ENCODE measurements at places on chromosomes 13 and 19. TPM values are rescaled to one million over a fixed set of nuclear protein-coding genes. Genes with fewer than 3 reads are reported as not detected.

Gene CYP2F1
- total RNA-seq, result not detected

Gene RASL11A
- 18.8 TPM for total RNA-seq

- peaks cover 23% of the 10 kb centered on the region for H3K4me1 ChIP-seq
- H3K36me3 ChIP-seq, result no peaks in the 10 kb centered on the region
- peak; percentile 83 for DNase-seq
- H3K27ac ChIP-seq, result no peak within 1 kb of the TSS
- no peaks in the 10 kb centered on the region for H3K27me3 ChIP-seq
- peak within 1 kb of the TSS; percentile 46 for H3K4me3 ChIP-seq
These were observed at the start of gene APLP1 for GRCh38 chr19:35868172-35868822. Gene APLP1 (plus strand): TSS chr19:35868574. CDS start chr19:35868637, 63 bp downstream.

GRCh38 chr13:48591889-48592687, 59.2 kb upstream of the RCBTB2 start:
- no peaks in the 10 kb centered on the region for H3K27me3 ChIP-seq
- no peaks in the 10 kb centered on the region for H3K36me3 ChIP-seq
- no peak overlapping the region for H3K27ac ChIP-seq
- DNase-seq, result no peak
- H3K4me1 ChIP-seq, result peaks cover 11% of the 10 kb centered on the region

Gene CBARP
- total RNA-seq, result 7.3 TPM

DNA sequence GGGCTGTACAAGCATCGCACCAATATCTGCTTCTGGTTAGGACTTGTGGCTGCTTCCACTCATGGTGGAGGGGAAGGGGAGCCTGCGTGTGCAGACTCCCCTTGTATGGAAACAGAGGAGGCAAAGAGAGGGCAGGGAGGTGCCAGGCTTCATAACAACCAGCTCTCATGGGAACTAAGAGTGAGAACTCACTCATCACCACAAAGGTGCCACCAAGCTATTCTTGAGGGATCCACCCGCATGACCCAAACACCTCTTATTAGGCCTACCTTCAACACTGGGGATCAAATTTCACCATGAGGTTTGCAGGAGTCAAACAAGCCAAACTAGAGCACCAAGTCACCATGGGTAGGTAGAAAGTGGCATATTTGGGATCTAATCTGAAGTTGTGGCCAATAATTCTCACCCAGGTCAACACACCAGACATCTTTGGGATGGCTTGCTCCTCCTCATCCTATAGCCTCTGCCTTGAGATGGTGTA, 46.4 kb downstream of the RUBCNL start:
- H3K4me3 ChIP-seq, result no peak overlapping the region
- H3K27me3 ChIP-seq, result no peaks in the 10 kb centered on the region
- H3K27ac ChIP-seq, result no peak overlapping the region
- DNase-seq, result no peak
- peaks cover 17% of the 10 kb centered on the region for H3K4me1 ChIP-seq
- H3K36me3 ChIP-seq, result no peaks in the 10 kb centered on the region

Gene ELANE
- not detected for total RNA-seq

Gene TJP3
- 83.6 TPM for total RNA-seq

DNA sequence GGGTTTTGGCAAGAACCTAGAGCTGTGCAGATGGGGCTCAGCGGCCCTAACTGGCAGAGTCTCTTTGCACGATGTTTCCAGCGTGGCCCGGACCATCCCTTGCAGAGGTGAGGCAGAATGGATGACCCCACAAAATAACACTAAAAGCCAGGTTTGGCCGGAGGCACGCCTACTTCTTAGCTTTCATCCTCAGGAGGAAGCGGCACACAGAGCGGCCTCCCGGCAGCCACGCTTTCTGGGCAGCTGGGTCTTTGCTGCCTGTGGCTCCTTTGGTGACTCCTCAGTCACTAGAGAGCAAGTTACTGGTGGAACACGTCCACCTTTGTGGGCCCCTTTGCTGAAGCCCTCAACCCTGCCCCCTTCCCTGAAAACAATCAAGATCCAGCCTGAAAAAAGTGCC, 25.2 kb downstream of the TEX29 start:
- no peak overlapping the region for H3K27ac ChIP-seq
- no peaks in the 10 kb centered on the region for H3K4me1 ChIP-seq
- H3K4me3 ChIP-seq, result no peak overlapping the region
- no peak for DNase-seq

- peak; percentile 77 for DNase-seq
- H3K27ac ChIP-seq, result peak overlapping the region; percentile 40
- H3K27me3 ChIP-seq, result no peaks in the 10 kb centered on the region
- peak overlapping the region; percentile 77 for H3K4me3 ChIP-seq
- no peaks in the 10 kb centered on the region for H3K36me3 ChIP-seq
- H3K4me1 ChIP-seq, result peaks cover 6% of the 10 kb centered on the region
These were observed 829 bp downstream of the B3GLCT start for GRCh38 chr13:31200637-31200971.

GRCh38 chr13:29117663-29118062, 297.5 kb downstream of the MTUS2 start:
- no peaks in the 10 kb centered on the region for H3K27me3 ChIP-seq
- no peaks in the 10 kb centered on the region for H3K4me1 ChIP-seq
- H3K27ac ChIP-seq, result no peak overlapping the region
- DNase-seq, result no peak
- H3K36me3 ChIP-seq, result no peaks in the 10 kb centered on the region

Gene TPTE2
- total RNA-seq, result not detected

DNA sequence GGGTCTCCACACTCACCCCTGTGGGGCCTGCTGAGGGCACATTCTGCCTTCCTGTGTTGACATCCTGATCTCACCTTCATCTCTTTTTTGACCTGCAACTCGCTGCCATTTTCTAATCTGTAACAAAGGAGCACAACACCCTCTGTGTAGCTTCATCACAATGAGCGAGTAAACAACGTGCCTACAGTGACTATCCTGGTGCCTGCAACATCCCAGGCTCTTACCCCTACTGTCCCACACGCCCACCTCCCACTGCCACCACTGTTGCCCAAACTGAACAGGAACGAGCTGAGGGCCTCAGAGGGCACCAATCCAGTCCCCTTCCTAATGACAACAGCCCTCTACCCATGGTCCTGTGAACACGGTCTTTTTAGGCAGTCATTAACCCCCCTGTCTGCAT, 102.2 kb upstream of the GJB6 start:
- no peaks in the 10 kb centered on the region for H3K36me3 ChIP-seq
- H3K27me3 ChIP-seq, result no peaks in the 10 kb centered on the region
- no peak for DNase-seq
- no peak overlapping the region for H3K4me3 ChIP-seq

- H3K27ac ChIP-seq, result no peak overlapping the region
- no peak overlapping the region for H3K4me3 ChIP-seq
- peaks cover 5% of the 10 kb centered on the region for H3K4me1 ChIP-seq
- no peak for DNase-seq
- H3K27me3 ChIP-seq, result no peaks in the 10 kb centered on the region
These were observed 6.9 kb downstream of the TBXA2R start for GRCh38 chr19:3599776-3600187.

Gene KLK2
- total RNA-seq, result not detected

DNA sequence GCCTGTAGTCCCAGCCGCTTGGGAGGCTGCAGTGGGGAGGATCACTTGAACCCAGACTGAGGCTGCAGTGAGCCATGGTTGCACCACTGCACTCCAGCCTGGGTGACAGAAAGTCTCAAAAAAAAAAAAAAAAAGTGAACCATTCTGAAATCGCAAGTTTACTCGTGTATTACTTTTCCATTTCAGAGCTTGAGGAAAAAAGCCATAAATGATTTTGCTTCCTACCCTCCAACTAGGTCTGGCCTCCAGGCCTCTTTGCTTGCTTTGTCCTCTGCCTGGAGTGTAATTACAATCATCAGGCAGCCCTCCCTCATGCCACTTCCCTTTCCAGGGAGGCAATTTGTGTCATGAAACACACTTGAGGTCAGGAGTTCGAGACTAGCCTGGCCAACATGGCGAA, 8.5 kb downstream of the BLVRB start:
- H3K4me3 ChIP-seq, result no peak overlapping the region
- no peak for DNase-seq
- no peaks in the 10 kb centered on the region for H3K27me3 ChIP-seq
- no peak overlapping the region for H3K27ac ChIP-seq
- H3K4me1 ChIP-seq, result peaks cover 18% of the 10 kb centered on the region
